ENCODE measurements at places on chromosomes 1 and 21.
A peak's percentile ranks its signal among the peaks of the same experiment; 100 is the strongest.

GRCh38 chr1:119048624-119049404 lies 60.7 kb upstream of the TBX15 start:
- DNase-seq, result no peak

DNA sequence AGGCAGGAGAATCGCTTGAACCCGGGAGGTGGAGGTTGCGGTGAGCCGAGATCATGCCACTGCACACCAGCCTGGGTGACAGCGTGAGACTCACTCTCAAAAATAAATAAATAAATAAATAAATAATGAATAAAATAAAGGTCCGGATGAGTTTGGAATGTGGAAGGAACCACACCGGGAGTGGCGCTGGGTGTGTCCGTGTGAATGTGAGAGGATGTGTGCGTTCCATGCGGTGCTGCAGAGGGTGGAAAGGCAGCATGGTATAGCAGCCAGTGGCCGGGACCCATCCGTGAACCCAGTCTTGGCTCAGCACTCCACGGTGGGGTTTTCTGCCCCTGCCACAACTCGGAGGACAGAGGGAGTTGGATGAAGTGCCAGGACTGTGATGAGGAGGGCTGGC lies 56.2 kb upstream of the POFUT2 start:
- no peak for DNase-seq

- no peak for DNase-seq
These were observed 8.5 kb upstream of the CD247 start for GRCh38 chr1:167526667-167527383.

DNA sequence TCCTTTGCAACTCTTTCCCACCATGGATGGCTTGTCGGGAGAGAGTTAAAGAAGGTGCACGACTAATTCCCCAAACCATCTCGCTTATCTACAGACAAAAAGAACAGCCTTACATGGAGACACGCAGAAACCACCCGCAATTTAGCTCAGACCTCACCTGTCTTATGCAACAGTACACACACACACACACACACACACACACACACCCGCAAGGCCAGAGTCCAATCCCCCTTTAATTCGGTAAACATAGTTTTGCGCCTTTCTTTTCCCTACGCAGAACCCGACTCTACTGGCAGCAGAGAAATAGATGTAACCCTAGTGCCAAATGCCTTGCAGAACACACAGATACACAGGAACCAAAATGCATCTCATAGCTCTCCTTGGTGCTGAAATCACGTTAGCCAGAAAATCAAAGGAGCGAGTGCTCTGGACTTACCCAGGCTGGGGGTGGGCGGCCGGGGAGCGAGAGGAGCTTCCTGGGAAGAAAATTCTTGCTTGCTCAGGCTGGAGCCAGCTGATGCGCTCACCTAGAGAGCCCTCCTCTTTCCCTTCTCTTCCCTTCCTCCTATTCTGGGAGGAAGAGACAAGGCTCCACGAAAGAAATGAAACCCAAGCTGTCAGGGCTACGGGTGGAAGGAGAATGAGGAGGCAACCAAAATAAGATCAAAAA lies 470 bp downstream of the TNR start:
- peak; percentile 33 for DNase-seq

- DNase-seq, result no peak
These were observed 427.5 kb downstream of the NPHP4 start for GRCh38 chr1:5564578-5565257.

GRCh38 chr1:215635827-215636226 lies 68.7 kb downstream of the KCTD3 start:
- DNase-seq, result no peak

GRCh38 chr1:36327421-36328087 lies 4.1 kb upstream of the EVA1B start:
- peak; percentile 60 for DNase-seq

DNA sequence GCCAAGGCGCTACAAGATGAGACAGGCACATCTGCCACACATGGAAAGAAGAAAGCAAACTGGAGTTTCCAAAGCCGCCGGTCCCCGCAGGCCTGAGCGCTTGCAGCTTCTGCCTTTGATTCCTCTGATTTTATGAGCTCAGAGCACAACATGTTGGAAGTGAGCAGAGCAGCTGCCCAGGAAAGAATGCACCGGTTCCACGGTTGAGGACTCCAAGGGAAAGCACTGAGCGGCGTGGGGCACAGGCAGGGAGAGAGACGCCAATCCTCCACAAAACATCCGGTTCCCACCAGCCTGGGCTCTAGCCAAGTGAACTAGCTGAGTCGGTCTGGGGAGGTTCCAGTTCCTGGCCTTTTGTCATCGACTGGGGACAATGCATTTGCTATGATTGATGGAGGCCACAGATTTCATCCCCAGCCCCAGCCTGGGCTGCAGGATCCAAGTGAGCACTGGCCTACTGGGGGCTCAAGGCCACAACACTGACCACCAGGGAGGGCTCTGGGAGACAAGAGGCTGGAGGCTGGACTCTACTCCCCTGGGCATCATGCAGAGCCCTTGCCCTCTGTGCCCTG lies 253.1 kb upstream of the IRF2BP2 start:
- peak; percentile 71 for DNase-seq

DNA sequence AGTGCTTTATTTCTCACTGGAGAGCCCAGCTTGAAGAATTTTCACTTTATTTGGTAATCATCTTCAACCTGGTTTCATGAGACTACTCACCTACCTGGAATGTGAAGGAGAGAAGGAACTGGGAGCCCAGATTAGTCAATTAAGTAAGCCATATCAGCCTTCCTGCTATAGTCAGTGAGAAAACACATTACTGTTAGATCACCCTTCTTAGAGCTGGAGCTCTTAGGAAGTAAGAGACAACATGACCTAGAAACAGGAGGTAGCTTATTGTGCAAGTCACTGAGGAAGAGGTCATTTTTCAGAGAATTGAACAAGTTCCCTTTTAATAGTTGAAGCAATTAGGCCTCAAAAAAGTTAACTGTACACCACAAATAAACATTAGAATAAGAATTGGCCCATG lies 49.2 kb upstream of the TEKT2 start:
- DNase-seq, result peak; percentile 3

- DNase-seq, result no peak
These were observed 195.2 kb downstream of the GABPA start for GRCh38 chr21:25929856-25930520.

DNA sequence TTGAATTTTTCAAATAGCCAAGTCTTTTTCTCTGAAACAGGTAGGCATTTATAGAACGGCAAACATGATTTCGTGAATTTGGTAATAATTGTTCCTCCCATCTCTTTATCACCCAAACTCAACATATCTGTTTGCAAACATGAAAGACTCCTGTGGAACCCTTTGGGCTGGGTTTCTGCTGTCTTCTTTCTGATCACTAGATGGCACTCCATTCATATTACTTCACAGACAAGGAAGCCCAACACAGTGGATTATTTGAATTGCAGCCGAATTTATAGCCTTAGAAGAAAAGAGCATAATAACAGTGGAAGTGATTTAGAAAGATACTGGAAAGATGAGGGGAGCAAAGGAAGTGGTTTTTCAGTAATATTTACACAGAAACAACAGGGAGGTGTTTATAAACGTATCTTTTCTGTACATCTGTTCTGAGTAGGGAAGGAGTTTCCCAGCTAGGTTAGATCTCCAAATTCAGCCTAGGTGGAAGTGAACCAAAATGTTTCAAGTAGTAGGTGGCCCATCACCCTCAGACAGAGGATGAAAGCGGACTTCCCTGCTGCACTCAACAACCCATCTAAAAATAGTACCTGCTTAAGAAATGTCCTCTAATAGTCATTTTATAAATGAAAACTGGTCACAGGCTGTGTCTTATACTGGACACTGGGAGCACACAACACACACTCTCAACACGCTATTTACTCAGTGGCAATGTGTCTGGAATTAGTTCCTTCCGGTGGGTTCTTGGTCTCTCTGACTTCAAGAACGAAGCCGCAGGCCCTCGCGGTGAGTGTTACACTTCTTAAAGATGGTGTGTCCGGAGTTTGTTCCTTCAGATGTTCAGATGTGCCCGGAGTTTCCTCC lies 67.6 kb downstream of the MAP3K21 start:
- peak; percentile 47 for DNase-seq

DNA sequence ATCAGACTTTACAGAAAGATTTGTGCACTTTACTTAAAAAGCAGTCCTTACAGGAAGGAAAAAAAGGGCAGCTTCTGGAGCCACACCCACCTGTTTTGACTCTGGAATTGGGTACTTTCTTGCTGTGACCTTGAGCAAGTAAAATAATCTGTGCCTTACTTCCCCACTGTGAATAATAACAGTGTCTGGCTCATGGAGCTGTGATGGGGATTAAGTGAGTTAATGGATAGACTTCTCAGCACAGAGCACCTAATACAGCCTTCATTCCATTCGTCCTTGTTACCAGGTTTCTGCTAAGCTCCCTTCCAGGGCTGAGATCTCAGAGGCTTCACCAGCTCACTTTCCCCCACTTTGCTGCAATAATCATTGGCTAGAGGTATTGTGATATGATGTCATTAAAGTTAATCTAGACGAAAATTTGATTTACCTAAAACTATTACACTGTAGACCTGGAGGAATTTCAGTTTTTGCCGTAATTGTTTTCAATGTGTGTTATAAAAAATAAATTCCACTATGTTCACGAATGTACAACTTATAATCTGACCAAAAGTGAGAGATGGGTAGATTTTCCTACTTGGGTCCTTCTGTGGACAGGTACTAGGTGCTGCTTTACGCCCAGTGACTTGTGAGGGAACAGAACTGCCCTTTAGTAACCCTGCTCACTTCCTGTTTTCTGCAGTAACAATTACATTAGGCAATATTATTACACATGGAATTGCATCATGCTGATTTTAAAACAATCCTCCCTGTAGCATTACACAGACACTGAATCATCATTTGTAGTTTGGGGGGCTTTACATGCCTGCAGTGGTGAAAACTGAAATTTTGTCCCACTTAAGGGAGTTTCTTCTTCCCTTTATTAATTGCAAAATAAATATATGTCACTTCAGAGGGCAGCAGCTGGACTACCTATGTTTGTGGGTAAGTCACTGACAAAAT lies 19.7 kb upstream of the ABCG1 start:
- DNase-seq, result peak; percentile 71

DNA sequence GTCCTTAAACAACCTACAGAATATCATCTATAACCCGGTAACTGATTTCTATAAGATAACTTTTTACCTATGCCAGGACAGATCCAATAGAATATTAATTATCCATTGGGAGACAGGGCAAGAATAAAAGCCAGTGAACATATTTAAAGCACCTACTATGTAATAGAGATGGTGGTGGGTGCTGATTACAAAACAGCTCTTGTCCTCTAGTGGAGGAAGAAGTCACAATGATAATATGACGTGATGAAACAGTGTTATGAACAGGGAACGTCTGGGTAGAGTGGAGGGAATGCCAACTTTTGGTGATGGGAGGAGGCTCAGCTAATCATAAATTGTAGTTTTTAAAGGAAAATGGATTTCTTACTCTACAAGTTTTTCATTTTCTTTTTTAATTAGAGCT lies 2.3 kb downstream of the LGALS8 start:
- DNase-seq, result no peak

Data from fibroblast of skin of scalp (primary cell).